Activated CD4-positive, alpha-beta T cell treated with anti-CD3 and anti-CD28 coated beads, Interleukin-2, amount 50 U/mL, for 48 hours (primary cell): ENCODE measurements at places on chromosomes 7 and 10.

DNA sequence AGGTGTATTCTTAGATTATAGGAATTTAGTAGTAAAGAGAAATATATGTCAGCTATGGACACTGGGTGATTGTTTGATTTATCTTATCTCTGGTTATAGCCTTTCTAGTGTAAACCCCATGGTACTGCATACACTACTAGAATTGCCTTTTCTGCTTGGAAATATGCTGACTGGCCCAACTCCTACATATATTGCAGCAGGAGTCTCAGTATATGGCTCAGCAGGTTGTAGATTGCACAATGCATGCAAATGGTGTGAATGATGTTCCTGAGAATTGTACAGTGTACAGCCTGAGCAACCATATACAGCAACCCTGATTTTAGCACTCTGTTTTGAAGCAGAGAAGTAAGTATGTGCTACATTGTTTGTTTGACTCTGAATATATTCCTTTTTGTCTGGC lies 153.4 kb upstream of the NPY start:
- no peak for DNase-seq

DNA sequence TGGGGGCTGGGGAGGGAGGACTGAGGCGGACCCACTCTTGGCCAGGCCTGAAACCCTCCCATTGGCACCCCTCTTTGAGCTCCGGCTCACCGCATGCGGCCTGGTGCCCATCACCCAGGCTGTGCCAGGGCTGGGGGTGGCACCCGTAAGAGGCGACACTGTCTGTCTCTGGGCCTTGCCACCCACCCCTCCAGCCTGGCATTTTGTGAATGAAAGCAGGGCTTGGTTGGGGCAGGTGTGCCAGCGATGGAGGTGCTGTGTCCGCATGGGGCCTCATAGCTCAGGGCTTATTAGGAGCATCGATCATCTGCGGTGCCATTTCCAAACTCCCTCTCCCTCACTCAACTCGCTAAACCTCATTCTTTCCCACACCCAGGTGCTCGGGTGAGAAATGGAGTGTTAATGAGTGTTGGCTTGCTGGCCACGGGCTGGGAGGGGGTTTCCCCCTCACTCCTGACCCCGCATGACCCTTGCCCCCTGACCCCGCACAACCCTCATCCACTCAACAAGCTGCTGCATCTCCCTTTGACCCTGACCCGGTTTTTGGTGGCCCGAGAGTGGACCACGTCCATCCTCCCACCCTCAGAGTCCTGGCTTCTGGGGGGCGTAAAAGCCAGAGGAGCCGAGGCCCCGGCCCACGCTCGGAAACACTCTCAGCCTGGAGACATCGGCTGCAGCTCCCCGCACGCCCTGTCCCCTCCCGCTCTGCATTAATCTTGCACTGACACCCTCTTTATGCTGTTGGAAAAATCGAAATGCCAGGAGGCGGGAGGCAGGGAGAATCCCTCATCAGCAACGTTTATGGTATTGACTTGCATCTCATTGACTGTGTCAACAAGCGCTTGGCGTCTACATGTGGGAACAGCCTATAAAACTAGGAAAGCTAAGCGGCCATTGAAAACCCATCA lies 161.2 kb downstream of the DNAJB6 start:
- DNase-seq = no peak

DNA sequence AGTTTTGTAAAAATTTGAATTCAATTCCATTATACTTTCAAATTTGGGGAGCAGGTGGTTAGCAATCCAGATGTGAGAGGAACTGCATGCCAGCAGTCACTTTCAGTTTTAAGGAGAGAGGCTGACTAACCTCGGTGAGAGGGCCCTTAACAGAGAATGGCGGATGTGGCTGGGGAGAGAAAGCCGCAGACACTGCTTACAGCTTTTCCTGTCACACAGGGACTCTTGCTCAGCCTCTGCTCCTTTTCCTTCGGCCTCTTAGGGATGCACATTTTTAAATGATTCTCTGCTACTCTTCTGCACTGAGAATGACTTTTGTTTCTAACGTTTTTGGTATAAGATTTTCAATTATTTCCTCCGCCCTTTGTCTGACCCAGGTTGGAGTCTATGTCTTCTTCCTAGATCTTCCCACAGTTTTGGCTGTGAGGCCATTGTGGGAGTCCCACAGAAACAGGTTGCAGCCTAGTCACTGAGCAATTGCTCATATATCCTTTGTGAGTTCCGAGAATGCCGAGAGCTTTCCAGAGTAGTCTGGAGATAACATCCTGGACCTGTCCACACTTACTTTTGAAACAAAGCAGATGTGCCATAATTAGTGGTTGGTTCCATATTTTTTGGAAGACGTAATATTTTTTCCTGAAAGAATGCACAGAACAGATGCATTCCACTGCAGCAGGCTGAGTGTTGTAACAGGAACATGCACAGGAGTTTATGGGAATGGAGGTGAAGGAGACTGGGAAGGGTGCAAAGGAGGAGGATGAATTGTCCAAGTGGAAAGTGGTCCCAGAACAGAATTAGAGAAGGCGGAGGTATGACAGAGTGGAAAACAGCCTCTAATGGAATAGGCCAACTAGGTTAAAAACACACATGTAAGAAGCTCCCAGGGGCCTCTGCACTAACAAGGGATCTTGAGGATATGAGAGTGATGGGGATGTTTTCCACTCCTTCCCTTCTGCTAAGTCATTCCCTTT lies 168.0 kb upstream of the ZNF32 start:
- DNase-seq = peak; percentile 81

DNA sequence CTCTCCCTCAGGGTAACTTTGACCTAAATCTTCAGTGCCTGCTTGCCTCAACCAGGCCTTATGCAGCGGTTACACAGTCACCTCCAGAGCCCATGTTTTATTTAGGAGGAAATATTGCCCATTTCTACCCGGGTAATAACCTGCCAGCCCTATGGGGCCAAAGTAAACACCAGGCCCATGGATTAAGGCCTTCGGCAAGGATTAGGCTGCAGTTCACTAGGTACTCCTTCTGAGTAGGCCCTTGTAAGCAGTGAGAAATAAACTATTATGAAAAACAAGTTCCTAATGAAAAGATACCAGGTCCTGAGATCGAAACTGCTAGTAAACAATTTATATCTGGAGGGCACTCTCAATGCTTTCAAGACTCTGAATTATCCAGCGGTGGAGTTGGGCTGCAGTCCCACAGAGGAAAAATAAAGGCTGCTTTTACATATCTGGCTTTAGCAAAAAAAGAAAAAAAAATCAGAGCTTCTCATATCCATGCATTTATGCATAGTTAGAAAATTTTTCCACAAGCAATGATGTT lies 3.7 kb upstream of the HOXA10 start:
- no peak for DNase-seq

DNA sequence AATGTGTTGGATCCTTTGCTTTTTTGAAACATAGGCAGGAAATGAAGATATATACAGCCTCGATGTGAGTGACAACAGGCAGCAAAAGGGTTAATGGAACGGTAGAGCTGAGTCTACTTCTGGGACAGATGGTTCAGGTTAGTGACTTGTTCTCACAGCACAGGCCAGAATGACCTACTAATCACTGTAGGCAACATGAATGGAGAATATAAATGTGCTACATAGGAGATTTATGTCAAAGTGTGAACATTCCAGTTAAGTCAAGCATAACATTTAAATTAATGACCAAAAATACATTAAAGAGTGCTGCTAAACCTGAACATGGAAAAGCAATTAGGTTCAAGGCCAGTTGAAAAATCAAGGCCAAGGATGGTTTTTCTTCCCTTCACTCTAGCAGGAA lies 235.2 kb downstream of the POU6F2 start:
- no peak for DNase-seq

DNA sequence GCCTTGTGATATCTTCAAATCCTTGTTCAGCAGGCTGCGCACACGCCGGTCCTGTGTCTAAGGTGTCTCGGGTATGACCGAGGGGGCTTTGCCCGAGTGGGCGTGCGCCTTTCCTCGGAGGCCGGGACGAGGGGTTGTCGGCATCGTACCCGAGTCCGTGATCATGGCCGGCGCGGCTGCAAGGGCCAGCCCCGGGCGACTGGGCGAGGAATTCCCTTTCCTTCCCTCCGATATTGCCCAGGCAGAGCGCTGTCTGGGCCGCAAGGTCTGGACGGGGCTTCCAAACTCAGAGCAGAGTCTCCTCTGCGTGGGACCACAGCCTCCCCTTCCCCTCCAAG lies 59.7 kb downstream of the ZNF467 start:
- no peak for DNase-seq

GRCh38 chr7:66326501-66327215 lies 121.5 kb downstream of the TPST1 start:
- no peak for DNase-seq

DNA sequence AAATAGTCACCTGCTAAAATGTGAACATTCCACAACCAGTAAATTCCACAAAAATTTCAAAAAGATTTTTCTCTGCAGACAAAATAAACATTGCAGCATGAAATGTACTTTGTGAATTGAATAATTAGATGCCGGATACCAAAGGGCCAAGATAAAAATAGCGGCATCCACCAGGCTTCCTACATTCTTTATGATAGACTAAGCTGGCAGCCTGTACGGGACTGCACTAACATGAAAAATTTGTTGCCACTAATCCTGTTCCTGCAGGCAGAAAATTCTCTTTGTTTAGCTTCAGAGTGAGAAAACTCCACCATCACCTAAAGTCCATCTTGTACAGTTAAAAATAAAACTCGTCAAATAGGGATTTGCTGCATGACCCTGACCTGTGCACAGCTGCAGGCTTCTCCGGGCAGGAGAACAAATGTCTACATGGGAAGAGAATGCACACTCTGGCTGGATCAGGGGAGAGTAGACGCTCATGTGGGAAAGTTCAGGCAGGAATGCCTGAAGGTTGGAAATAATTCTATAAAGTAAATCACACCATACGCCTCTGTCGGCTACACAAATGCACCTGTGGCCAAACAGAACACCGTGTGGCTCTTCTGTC lies 15.6 kb upstream of the ADO start:
- no peak for DNase-seq

DNA sequence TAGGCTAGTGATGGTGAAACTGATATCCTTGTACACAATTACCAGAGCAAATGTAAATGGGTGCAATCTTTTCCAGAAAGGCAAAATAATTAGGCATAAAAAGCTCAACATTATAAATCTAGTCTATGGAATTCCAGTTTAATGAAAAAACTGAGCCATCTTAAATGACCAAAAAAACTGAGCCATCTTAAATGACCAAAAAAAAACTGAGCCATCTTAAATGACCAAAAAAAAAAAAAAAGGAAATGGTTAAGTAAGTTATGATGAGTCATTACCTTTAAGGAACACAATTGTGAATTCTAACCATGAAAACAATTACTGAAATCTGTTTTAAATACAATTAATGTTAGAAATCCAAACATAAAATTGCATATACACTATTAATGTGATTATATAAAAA lies 25.3 kb downstream of the USP6NL start:
- no peak for DNase-seq

DNA sequence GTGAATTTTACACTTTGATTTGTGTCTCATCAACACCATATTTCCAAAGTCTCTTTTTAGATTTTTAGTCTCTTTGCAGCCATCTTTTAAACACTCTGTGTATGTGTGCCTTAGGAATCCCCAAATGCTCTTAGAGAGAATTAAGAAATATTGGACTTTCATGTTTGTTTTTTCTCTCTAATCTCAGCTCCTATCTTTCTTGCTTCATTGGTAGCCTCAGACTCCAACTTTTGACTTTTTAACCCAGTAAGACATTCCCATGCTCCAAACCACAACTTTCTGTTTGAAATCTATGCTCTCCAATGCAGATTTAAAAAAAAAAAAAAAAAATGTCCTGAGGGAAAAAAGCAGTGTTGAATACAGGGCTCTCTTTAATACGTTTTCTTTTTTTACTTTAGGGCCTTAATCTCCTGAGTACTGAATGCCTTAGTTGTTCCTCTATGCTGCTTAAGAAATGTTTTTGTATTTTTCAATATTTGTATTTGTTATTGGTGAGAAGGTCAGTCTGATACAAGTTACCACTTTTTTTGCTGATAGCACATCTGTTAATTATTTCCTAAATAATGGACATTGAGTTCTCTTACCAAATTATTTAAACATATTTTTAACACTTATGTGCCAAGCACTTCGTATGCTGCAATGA lies 489.9 kb downstream of the NXPH1 start:
- DNase-seq = no peak

DNA sequence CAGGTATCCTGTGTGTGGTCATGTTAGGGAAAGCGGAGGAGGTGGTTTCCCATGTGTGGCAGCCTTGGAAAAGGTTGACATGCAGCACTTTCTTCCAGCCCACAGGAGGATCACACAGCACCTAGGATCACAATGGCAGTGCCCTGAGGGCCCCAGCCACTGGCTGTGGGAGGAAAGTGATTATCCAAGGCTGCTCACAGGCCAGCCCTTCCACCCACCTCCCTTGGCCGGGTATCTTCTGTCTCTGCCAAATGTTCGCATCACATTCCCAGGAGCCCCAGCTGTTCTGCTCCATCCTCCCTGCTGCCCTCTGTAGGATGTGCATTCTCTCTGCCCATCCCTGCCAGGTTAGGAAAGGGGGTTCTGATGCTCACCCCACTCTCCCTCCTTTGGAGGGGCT lies 2.5 kb upstream of the MLXIPL start:
- no peak for DNase-seq

- no peak for DNase-seq
These were observed 100.7 kb downstream of the LSMEM1 start for GRCh38 chr7:112581529-112581928.
